ENCODE measurements at places on chromosomes 3 and 15.
A peak's percentile ranks its signal among the peaks of the same experiment; 100 is the strongest.

DNA sequence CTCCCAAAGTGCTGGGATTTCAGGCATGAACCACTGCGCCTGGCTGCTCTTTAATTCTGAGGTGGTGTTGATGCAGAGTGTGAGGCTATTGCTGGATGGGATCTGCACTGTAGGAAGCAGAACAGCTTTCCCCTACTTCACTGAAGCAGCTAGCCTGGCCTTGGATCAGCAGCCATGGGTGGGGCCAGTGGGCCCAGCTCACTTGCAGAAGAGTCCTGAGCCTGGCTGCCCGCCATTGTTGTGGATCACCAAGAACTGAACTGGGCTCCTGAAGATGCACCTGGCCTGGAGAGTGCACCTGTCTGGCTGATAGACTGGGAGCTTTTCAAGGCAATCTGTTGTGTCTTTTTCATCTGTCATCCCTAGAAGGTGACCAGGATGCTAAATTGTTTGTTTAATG, 11.9 kb downstream of the TLNRD1 start:
- DNase-seq: no peak

- no peak for DNase-seq
These were observed 75.1 kb downstream of the ARRDC4 start for GRCh38 chr15:98035577-98036010.

DNA sequence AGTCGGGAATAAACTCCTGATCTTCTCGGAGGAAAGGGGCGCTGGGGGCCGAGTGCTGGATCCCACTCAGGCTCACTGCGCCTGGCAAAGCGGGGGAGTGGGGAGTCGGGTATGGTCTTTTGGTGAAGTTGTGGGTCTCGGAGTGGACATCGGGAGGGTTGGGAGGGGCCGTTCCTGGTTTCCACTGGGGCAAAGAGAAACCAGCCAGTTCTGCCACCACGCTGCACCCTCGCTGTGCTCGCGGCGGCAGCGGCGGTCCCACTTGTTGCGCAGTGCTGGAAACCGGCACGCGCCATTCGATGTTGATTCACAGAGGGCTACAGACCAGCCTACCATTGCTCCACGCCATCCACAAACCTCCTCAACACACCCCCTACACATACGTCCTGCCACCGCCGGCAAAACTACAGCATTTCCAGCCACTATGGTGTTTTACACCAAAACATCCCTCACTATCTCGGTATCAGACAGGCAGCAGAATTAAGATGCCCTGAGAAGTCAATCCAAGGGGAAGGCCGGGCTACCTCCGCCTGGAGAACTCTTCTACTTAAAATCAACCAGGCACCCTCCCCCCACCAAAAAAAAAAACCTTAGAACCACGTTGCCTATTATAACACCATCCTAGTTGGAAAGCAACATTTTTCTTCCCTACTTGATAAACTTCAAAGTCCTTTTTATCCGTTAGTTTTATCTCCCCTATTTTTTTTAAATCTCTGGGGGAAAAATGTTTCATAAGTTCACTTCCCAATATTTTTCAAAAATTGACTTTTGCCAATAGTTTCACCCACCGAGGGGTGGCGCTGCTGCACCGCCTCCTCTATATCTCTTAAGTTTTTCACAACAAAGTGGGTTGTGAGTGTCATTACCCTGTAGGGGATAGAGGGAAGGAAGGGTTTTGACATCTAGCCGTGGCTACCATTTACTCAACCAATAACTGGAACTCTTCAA, 3.6 kb downstream of the BCL6 start:
- DNase-seq: peak; percentile 59

GRCh38 chr3:72473156-72473555, 375.1 kb downstream of the SHQ1 start:
- DNase-seq: no peak

GRCh38 chr15:25783607-25784540, 79.3 kb downstream of the ATP10A start:
- DNase-seq: no peak

- no peak for DNase-seq
These were observed 107.6 kb downstream of the PEX5L start for GRCh38 chr3:179929091-179929529.

GRCh38 chr3:65951836-65952505, 86.7 kb downstream of the MAGI1 start:
- no peak for DNase-seq

DNA sequence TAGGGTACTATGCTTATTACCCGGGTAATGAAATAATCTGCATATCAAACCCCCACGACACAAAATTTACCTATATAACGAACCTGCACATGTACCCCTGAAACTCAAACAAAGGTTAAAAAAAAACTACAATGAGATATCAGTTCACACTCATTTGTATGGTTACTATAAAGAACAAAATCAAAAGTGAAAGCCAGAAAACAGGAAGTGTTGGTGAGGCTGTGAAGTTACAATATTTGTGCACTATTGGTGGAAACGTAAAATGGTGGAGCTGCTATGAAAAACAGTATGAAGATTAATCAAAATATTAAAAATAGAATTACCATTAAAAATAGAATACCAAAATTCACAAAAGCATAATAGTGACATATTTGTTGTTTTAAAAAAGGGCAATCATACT, 128.9 kb downstream of the ZIC1 start:
- no peak for DNase-seq

- no peak for DNase-seq
These were observed 467 bp downstream of the HGD start for GRCh38 chr3:120681506-120682038.

- DNase-seq: no peak
These were observed 89.2 kb downstream of the MYO5A start for GRCh38 chr15:52439470-52439869.

- no peak for DNase-seq
These were observed 240.6 kb upstream of the TOPAZ1 start for GRCh38 chr3:44001072-44001471.

All from stimulated activated CD8-positive, alpha-beta memory T cell treated with anti-CD3 and anti-CD28 coated beads, Interleukin-4, amount 100 ng/mL, for 1 hour (primary cell).